NCI-H446 (cell line): ENCODE measurements at places on chromosomes 2 and 18.

GRCh38 chr2:26993768-26994167, 23.3 kb downstream of the MAPRE3 start:
- DNase-seq, result no peak

DNA sequence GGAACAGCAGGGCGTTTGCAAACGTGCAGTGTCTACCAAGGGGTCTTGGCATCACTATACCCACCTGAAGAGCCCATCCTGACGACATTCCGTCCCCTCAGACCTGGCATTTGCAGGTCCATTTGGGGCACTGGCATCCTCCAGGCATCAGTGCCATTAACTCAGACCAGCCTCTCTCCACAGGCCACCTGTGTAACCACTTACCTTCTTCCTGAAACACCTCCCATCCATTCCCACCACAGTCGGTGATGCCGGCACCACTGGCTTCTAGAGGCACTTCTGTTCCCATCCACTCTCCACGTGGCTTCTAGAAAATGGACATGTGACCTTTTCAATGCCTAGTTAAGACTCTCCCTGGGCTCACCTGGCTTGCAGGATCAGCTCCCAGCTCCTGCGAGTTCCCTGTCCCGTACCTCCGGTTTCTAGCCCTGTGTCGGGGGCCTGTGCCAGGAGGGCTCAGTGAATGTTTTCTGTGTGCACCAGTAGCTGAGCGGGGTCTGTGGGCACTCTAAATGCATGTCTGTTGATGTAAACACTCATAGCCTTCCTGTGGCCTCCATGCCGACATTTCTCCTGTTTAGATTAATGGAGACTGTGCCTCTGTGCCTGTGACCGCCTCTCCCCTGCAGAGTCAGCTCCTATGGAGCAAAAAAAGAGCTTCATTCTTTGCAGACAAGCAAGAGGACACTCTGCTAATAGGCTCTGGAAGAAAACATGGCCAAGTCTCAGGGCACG, 458.0 kb upstream of the HS6ST1 start:
- DNase-seq, result no peak

- no peak for DNase-seq
These were observed 294.5 kb downstream of the CCDC178 start for GRCh38 chr18:33146014-33146413.

DNA sequence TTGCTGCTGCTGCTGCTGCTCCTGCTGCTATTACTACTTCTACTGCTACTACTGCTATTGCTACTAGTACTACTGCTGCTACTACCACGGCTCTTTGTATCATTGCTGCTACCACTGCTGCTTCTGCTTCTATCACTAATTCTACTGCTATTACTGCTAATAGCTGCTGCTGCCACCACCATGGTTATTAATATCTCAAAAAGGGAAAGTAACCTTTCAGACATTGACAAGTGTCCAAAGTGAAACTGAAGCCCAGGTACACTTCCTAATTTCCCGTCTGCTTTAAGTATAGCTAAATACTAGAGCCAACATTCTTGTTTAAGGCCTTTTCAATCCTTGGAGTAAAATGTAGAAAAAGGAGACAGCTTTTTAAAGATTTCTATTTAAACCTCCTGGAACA, 45.4 kb upstream of the EHBP1 start:
- no peak for DNase-seq

DNA sequence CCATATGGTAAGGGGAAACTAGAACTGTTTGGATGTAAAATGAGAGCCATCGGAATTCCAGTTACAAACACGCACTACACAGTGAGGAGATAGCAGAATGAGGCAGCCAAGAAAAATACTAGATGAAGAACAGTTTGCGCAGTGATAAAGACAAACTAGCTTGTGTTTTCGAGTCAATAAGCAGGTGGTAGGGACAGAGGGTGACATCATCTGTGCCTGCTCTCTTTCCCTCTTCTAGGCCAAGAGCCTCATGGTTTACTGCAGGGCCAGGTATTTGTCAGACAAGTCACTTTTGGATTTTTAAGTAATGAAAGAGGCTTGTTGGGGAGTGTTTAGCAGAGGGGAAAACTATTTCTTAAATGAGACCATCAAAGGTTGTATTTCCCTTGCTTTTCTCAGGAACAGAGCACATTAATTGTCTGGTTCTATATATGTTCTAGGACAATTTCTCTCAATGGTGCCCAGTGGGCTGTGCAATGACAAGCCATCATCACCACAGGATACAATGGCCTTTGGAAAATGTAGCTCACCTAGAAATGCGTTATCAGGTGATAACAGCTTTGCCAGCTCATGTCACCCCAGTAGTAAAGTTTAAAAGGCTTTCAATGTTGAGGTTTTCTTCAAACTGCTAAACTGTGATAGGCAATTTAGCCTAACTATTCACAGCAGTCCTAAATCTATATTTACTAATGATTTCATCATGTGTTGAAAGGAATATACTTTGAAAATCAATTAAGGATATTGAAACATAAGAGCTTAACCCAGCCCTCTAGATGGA, 1210.3 kb upstream of the ZEB2 start:
- DNase-seq, result peak; percentile 55

- DNase-seq, result peak; percentile 52
These were observed 11.8 kb downstream of the MAPRE3 start for GRCh38 chr2:26982102-26982742.

DNA sequence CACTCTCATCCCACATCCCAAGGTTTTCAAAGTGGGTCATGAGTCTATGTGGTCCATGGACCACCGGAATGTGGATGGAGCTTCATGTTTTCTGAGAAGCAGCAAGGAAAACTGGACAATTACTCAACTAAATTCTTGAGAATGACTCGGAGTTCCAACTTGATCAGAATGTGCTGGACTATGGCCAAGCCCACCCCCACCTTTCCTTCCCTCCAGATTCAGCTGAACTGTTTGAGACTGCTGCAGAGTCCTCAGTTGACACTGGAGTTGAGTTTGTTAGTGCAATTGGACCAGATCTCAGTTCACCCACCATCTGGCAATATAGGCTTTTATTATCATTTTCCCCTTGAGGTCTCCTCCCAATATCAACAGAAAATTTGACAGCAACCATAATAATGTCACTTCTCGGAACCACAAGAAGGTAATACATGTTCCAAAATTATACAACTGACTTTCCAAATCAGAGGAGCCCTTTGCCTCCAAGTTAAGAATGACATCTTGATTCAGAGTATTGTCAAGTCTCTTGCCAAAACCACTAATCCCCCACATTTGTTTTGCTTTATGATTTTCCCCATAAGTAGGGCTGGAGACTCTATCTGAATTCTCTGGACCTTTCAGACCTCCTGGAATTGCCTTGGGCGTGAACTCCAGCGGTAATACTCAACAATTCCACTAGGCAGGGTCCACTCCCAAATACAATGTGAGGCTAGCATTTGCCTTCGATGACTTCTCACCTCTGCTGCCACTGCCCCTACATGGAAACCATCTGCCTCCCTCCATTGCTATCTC, 8.8 kb downstream of the COL4A4 start:
- DNase-seq, result no peak
